ENCODE measurements at places on chromosomes 2 and 18.

GRCh38 chr18:12279781-12280531 lies 25.8 kb downstream of the CIDEA start:
- no peak for DNase-seq

GRCh38 chr2:150595803-150596470 lies 108.5 kb upstream of the RND3 start:
- peak; percentile 82 for DNase-seq

GRCh38 chr2:231336236-231336635 lies 59.3 kb upstream of the B3GNT7 start:
- DNase-seq = no peak

GRCh38 chr2:19875280-19875679 lies 26.5 kb downstream of the TTC32 start:
- DNase-seq = no peak

DNA sequence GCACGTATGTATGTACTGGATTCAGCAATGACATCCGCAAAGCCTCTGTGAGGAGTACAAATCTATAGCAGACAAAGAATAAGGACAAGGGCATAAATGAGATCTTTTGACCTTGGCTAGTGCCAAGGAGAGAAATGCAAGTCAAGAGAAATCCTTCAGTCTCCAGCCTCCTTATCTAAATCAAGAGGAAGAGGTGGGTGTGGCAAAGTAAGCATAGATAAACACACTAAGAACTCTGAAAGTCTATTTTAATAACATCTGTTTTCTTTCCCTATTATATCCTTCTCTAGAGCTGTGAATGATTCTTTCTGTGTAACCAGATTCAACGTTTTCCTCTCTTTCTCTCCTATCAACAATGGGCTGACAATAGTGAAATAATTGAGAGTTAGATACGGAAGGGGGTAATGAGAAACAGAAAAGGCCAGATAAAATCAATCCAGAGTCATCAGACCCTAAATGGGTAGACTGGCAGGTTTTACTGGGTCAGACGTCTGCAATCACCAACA lies 118.5 kb upstream of the ZFP36L2 start:
- DNase-seq = no peak

GRCh38 chr2:39696101-39696553 lies 30.4 kb downstream of the TMEM178A start:
- peak; percentile 75 for DNase-seq

DNA sequence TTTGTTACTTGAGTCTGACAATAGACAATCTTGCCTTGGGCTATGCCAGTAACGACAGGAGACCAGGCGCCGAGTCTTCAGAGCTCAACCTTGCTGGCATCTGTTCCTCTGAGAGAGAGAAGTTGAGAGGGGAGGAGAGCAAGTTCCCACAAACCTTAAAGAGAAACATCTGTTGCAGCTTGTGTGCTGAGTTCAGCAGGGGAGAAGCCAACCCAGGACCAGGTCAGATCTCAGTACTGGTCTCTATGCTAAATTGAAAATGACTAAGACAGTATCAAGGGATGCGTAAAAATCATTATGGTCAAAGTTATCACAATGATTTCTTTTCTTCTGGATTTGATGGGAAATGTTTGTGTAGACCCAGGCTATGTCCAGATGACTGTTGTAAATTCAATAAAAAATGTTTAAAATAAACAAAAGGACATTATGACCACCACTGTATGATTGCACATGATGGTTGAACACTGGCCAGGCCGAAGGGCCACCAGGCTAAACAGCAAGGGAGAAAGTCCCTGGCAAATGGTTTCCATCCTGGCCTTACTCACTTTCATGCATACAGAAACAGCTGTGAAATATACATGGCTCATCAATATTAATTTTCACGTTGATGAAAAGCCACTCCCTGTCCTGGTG lies 100.3 kb upstream of the PMAIP1 start:
- no peak for DNase-seq

- DNase-seq = no peak
These were observed 499.9 kb upstream of the SPHKAP start for GRCh38 chr2:228681426-228681825.

DNA sequence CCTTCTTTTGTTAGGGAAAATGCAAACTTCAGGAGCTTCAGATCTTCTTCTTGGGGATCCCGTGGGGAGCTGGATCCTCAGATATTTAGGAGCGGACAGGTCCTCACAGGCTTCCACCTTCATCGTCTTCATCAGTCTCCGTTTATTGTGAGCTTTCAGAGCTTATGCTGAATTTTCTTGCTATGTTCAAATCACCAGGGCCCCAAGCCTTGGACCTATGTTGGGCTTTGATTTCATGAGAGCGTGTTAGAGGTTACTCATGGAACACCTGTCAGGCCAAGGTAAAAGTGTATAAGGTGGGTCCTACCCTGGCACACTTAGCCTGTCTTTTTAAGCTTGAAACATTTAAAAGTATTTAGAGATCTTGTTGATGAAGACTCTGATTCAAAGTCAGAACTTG lies 212.9 kb downstream of the FAM210A start:
- DNase-seq = no peak

DNA sequence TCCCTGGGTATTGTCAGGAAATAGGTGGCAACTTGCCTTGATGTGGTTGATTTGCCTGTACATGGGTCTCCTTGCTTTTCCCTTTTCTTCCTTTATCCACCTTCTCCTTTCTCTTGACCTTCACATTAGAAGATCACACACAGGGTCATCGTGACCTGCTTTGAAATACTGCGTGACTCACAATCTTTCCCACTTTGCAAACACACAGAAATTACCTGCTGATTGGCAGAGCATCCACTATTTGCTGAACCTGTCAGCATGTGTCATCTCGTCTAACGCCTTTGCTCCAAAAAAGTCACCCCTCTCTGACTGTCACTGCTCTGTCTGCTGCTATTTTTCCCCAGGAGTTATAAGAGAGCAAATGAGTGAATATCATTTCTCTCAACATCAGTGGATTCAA lies 60.8 kb downstream of the MYO3B start:
- DNase-seq = no peak

DNA sequence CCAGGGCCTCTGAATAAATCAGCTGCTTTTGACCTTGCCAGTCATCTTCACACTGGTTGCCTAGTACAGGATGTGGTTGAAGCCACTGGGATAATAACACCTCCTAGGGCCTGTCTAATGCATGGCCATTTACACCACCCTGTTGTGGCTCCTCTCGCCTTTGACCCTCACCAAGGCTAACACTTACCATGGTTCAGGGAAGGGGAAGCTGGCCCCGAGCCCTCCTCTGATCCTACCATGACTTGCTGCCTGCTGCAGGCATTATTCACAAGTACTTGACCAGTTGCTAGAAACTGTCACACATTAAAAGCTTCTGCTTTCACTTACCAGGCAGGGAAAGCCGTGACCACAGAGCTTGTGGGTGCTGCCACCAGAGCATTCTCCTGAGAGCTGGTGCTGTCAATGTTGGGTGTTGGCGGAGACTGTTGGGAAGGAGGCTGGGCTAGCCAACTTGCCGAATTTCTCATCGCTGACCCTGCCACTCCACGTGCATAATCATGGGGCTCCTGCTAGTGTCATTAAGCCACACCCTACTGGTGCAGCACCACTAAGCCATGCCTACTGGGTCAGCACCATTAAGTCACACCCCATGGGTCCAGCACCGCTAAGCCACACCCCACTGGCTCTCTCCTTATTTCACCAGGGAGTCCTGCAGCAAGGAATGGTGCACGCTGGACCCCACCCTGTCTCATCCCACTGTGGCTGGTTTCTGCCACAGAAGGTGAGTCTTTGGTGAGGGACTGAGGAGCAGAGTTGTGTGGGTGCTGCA lies 47.0 kb upstream of the TTC39C start:
- no peak for DNase-seq

DNA sequence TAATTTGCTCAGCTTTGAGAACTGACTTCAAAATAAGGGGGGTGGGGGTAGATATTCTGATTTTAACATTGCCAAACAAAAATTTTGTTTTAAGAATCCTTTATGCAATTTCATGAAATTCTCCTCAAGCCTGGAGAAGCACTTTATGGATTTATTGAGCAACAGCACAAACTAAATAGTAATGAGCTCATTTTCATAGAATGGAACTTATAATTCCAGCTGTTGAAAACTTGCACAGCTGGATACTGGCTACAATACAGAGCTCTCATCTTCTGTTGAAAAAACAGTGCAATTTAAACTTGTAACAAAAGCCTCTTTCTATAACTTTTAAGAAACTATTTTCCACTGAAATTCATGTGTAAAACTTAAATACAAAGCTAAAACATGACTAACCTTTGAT lies 137.6 kb upstream of the FN1 start:
- no peak for DNase-seq

- no peak for DNase-seq
These were observed 145.8 kb downstream of the MCFD2 start for GRCh38 chr2:46769809-46770208.

DNA sequence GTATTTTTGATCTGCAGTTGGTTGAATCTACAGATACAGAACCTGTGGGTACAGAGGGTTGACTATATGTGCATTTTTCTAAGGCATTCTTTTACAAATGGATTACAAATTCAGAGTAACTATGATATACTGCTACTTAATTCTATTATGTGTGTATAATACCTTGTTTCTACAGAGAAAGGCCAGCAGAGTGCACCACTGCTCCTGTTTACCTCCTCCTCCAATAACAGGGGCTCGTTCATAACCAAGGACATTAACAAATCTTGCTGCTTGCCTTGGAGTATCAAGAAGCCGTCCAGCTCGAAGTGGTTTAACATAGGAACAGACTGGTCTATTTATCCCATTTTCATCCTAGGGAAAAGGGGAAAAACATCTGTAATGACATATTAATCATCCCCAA lies 16.4 kb downstream of the CEP76 start:
- no peak for DNase-seq

GRCh38 chr2:214127170-214127569 lies 283.7 kb upstream of the VWC2L start:
- DNase-seq = no peak

DNA sequence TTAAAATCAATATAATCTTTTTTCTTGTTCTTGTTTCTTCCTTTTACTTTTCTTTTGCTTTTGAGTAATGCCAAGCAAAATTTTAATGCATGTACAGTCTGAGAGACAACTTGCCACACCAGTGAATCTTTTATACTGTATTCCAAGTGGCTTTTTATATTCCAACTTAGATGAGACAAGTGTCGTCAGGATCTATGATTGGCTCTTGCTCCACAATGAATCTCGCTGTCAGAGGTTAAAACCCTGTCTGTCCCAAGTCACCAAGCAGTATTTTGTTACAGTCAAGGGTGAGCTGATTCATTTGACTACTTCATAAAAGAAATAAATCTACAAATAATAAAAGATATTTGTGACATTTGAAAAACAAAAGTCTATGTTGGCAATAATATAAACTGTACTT lies at the start of gene MSTN:
MSTN (minus strand) TSS at position 129 of the 400 bp plus-strand sequence. CDS start 133 bp downstream, outside the sequence.
- DNase-seq = no peak

DNA sequence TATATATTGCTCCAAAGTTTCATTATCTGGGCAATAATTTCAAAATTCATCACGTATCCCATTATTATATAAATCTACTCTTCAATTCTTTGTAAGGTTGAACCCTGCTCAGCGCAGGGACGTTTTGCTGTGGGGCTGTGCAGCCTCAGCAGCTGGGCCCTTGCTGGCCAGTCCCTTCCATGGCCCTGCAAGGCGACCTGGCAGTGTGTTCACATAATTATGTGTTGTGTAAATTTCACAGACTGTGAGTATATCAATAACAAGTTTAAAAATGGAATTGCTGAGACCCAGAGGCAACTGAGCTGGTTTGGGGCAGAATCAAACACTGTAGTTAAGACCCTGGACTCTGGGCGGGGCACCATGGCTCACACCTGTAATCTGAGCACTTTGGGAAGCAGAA lies 16.1 kb upstream of the MAL start:
- no peak for DNase-seq

DNA sequence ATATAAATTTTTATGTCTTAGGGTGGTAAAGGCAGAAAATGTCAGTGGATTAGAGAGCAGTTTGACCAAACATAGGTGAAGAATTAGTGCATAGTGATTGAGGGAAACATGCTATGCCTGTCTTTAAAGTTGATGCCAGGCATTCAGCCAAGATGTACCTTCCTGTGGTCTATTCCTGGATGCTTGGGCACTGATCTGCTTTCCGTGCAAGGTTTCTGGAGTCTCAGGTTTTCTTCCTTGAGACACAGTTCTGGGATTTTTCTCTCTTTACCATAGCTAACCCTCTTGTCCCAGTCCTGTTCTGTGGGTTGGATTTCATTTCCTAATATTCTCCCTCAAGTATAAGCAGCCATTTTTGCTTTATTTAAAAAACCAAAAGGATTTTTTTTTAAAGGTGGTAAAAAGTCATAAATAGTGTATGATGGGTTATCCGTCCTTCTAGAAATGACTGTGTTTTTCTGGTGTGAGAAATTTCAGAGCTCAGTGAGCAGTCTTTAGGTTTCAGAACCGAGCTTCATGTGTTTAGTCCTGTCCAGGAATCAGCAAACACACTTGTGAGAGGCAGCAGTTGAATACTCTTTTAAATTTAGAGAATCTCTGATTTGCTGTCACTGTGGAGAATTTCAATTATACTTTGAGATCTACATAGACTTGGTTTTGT lies 43.0 kb upstream of the CYBRD1 start:
- no peak for DNase-seq

DNA sequence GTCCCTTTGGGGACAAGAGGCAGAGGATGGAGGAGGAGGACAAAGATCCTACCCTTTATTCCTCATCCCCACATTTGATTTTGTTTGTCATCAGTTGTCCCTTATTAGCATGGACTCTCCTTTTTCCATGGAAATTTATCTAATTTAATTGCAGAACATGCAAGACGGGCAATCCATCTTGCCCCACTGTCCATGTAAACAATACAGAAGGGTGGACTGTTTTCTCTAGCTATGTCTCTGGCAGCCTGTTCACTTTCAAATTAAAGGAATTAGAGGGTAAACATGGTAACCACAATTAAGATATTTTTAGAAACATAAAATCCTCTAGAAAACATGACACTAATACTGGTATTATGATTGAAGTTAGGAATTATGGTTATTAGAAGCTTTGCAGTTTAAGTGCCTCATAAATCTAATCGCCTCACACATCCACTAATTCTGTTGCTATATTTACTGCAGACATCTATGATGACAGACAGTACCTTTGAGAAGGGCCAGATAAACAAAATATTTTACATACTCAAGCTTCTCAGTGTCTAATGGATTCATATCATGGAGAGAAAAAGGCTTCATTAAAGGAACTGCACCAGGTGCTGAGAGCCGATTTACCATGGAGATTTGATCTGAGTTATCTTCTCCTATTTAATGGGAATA lies 215.5 kb downstream of the LNPK start:
- no peak for DNase-seq

DNA sequence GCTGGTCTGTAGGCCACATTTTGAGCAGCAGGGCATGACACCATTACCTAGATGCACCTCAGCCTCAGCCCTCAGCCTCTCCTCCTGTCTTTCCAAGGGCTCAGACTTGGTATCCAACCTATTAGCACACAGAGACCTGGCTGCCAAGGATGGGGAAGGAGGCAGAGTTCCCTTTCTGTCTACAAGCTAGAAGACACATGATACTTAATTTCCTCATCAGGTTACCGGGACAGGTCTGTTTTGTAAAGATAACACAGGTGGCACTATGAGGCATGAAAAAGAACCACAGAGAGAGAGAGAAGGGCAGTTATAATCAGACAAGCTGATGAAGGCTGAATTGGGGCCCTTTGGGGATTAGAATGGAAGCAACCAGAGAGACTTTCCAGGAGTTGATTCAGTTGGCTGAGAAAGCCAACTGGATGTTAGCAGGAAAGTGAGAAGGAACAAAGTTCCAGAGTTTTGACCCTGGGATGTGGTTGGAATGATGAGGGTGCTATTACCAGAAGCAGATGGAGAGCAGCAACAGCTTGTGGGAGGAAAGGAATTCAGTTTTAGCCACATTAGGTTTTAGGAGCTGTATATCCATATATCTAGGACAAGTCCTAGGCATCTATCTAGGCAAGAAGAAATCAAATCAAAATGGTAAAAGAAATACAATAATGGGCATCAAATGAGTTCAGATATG lies 46.0 kb upstream of the RMND5A start:
- DNase-seq = no peak
